Endothelial cell of umbilical vein (primary cell): ENCODE measurements at places on chromosomes 2 and 18. TPM values are rescaled to one million over a fixed set of nuclear protein-coding genes. Genes with fewer than 3 reads are reported as not detected.

The SMC6 gene
- 35.4 and 38.3 TPM in 2 replicates for total RNA-seq

The LINC00305 gene
- total RNA-seq = not detected in 2 replicates

- H3K27ac ChIP-seq = no peak overlapping the region
- no peak overlapping the region for H3K4me3 ChIP-seq
- no peaks in the 10 kb centered on the region for H3K36me3 ChIP-seq
- H3K27me3 ChIP-seq = no peaks in the 10 kb centered on the region
- H3K4me1 ChIP-seq = peaks cover 11% of the 10 kb centered on the region
- no peak for DNase-seq
Measured at GRCh38 chr2:109229094-109229675, 100.2 kb downstream of the SH3RF3 start.

DNA sequence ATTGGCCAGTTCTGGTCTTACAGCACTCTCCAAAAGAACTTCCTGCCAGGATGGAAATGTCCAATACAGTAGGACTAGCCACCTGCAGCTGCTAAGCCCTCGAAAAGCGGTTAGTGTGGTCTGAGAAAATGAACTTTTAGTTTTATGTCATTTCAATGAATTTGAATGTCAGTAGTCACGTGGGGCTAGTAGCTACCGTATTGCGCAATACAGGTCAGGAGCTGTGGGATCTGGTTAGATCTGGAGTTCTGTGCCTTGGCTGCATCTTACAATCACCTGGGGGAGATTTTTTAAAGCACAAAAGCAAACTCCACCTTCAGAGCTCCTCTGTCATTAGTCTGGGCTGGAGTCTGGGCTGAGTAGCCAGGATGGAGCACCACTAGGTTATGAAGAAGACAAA lies 35.9 kb downstream of the C1QL2 start:
- H3K4me1 ChIP-seq = no peaks in the 10 kb centered on the region
- no peaks in the 10 kb centered on the region for H3K36me3 ChIP-seq
- no peak overlapping the region for H3K4me3 ChIP-seq
- no peaks in the 10 kb centered on the region for H3K27me3 ChIP-seq
- no peak for DNase-seq

DNA sequence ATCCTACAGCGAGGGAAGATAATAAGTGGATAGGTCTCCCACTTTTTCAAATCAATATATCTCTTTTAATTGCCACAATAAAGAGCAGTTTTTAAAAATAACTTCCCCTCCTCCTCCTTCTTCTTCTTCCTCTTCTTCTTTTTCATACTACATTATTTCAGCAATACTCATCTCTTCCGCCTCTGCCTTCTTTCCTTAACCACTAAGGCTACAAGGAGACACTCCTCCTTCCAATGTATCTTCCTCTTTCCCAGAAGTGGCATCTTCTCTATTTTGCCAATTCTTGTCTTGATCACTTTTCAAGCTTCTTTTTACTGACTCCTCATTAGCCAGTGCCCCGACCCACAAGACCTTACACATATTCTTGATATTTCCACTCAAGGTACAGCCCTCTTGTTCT lies 546.6 kb upstream of the CHAC2 start:
- no peak for DNase-seq
- no peak overlapping the region for H3K4me3 ChIP-seq
- no peak overlapping the region for H3K27ac ChIP-seq
- H3K27me3 ChIP-seq = no peaks in the 10 kb centered on the region
- H3K36me3 ChIP-seq = no peaks in the 10 kb centered on the region

GRCh38 chr2:201344663-201345366 lies 12.3 kb downstream of the FLACC1 start:
- DNase-seq = no peak
- H3K4me3 ChIP-seq = no peak overlapping the region
- no peaks in the 10 kb centered on the region for H3K4me1 ChIP-seq
- no peaks in the 10 kb centered on the region for H3K27me3 ChIP-seq

GRCh38 chr2:85675866-85676548 lies 8.0 kb upstream of the SFTPB start:
- no peaks in the 10 kb centered on the region for H3K27me3 ChIP-seq
- no peak overlapping the region for H3K4me3 ChIP-seq
- H3K36me3 ChIP-seq = no peaks in the 10 kb centered on the region

- H3K27ac ChIP-seq = no peak overlapping the region
- H3K4me1 ChIP-seq = no peaks in the 10 kb centered on the region
- no peaks in the 10 kb centered on the region for H3K36me3 ChIP-seq
- H3K27me3 ChIP-seq = peaks cover 2% of the 10 kb centered on the region
- no peak overlapping the region for H3K4me3 ChIP-seq
- DNase-seq = no peak
Measured at GRCh38 chr18:6938003-6938402, 179.6 kb downstream of the LAMA1 start.

GRCh38 chr2:238116298-238117198 lies 16.4 kb downstream of the ESPNL start:
- H3K36me3 ChIP-seq = no peaks in the 10 kb centered on the region
- no peak overlapping the region for H3K27ac ChIP-seq
- H3K4me1 ChIP-seq = no peaks in the 10 kb centered on the region

DNA sequence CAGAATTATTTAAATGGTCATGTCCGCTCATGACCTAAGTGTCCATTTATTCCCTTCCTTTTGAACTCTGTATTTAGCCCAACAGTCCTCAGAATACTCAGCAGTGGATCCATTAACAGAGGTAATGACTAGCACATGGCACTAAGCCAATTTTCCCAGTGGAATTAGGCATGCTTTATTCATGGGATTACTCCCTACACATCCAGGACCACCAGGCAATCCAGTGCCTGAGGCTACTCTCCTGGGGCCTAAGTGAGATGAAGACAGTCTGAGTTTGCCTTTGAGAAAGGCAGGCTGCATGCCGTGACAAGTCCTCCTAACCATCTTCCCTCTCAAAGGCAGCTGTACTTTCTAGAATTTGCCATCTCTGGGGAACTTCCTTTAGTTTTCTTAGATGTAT lies 128.6 kb downstream of the SPOPL start:
- DNase-seq = no peak
- H3K27ac ChIP-seq = no peak overlapping the region
- H3K4me3 ChIP-seq = no peak overlapping the region
- H3K36me3 ChIP-seq = no peaks in the 10 kb centered on the region

- H3K36me3 ChIP-seq = no peaks in the 10 kb centered on the region
- H3K27ac ChIP-seq = no peak overlapping the region
- no peaks in the 10 kb centered on the region for H3K4me1 ChIP-seq
- H3K27me3 ChIP-seq = peaks cover 3% of the 10 kb centered on the region
- H3K4me3 ChIP-seq = no peak overlapping the region
Measured at GRCh38 chr2:165772183-165772582, 21.9 kb downstream of the GALNT3 start.
